Activated naive CD4-positive, alpha-beta T cell (primary cell): ENCODE measurements at places on chromosomes 4 and X.

DNA sequence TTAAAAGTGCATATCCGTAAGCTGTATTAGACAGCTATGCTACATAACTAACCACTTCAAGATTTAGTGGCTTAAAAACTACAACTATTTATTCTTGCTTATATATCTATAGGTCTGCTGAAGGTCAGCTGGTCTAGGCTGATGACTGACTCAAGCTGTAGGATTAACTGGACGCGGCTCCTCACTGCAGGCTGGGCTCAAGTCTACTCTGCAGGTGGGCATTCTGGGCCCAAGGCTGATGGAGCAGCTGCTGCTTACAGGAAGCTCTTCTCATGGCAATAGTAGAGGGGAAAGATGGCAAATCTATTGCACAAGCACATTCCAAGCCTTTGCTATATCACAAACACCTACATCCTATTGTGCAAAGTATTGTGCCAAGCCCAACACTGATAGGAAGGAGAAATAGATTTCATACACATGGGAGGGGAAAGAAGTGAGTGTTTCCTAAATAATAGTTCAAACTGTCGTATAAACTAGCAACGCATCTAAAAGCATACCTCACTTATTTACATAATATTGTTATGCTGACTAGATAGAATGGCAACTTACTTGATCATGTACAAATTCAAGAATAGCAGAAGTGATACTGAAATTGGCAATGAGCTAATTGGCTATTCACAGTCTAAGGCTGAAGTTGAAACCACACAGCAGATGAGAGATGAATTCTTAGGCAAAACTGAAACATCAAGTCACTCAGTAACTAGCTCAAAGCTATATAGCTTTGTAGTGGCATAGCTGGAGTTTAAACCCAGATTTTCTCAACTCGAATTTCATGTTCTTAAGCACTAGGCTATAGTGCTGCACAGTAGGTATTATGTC, 263.8 kb downstream of the NKX6-1 start:
- DNase-seq, result no peak

DNA sequence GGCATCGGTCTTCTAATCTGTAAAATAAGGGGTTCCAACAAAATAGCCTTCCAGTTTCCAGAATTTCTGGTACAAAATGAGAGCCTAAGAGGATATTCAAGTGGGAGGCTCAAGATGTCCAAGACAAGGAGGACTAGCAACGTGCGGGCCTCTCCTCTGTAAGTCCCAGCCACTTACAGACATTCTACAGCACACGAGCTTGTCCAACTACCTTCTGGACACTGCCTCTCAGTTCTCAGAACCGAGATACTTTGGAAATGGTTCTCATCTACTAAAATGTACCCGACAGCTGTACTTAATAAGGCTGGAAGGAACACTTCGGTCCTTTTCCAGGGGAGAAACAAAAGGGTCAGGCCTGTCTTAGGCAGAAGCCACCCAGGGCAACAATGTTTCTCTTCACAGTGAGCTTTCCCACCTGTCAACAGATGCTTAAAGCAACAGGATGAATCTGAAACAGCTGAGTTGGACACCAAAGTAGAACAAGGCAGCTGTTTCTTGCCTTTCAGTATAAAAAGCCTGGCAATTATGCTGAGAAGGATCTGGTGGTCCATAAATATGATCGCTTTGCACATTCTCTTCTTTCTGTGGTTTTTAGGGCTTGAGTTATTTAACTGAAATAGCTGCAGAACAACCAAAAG, 127.0 kb downstream of the HS6ST2 start:
- DNase-seq, result no peak

- no peak for DNase-seq
Observed at GRCh38 chr4:144687466-144687865, 41.5 kb downstream of the HHIP start.

- no peak for DNase-seq
Observed at GRCh38 chrX:109855501-109855900, 122.4 kb upstream of the ACSL4 start.

- DNase-seq, result no peak
Observed at GRCh38 chr4:74682567-74683359, 111.6 kb downstream of the BTC start.

GRCh38 chr4:8403976-8404375, 36.5 kb downstream of the ACOX3 start:
- no peak for DNase-seq

- no peak for DNase-seq
Observed at GRCh38 chr4:78179196-78179595, 122.1 kb downstream of the FRAS1 start.

DNA sequence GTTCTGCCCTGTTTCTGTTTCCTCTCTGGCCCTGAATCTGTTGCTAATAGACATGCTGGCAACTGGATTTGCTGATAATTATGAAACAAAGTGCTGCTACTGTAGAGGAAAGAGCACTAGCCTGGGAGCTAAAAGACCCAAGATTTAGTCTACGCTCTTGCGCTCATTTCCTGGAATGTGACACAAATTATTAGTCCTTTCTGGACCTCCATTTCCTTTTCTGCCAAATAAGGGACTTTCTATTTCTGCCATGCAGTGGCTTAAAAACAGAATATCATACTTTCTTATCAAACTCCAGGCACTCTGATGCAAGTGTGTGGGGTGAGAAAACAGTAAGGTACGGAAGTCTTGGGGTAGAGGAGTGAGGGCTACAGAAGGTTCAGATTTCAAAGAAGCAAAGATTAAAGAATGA, 48.3 kb upstream of the GPR174 start:
- DNase-seq, result no peak

GRCh38 chr4:26670903-26671537, 87.1 kb downstream of the TBC1D19 start:
- DNase-seq, result no peak

GRCh38 chr4:165009493-165010227, 22.1 kb upstream of the TRIM60 start:
- DNase-seq, result no peak

- DNase-seq, result no peak
Observed at GRCh38 chr4:114019276-114019968, 40.0 kb upstream of the ARSJ start.

- no peak for DNase-seq
Observed at GRCh38 chrX:133913658-133914388, 71.6 kb downstream of the GPC3 start.

- DNase-seq, result no peak
Observed at GRCh38 chrX:131894995-131895394, 128.1 kb upstream of the STK26 start.

GRCh38 chr4:140049024-140049848, 104.7 kb downstream of the MAML3 start:
- DNase-seq, result no peak

- no peak for DNase-seq
Observed at GRCh38 chr4:166169111-166169510, 296.1 kb downstream of the TLL1 start.

- no peak for DNase-seq
Observed at GRCh38 chr4:136935871-136936270, 596.4 kb downstream of the PCDH18 start.

DNA sequence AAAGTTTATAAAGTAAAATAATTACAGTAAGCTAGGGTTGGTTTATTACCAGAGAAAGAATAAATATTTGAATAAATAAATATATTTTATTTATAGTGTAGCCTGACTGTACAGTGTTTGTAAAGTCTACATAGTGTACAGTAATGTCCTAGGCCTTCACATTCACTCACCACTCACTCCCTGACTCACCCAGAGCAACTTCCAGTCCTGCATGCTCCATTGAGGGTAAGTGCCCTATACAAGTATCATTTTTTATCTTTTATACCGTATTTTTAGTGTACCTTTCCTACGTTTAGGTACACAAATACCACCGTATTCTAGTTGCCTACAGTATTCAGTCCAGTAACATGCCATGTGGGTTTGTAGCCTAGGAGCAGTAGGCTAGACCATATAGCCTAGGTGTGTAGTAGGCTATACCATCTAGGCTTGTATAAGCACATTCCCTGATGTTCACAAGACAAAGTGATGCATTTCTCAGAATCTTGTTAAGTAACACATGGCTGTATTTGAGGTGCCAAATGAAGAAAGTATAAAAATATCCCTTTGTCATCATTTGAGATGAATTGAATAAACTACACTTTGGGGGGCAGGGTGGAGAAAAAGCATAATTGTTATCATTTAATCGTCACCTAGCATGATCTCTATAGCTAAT, 14.7 kb upstream of the KLHL8 start:
- DNase-seq, result no peak

- DNase-seq, result no peak
Observed at GRCh38 chr4:125486351-125486750, 171.6 kb downstream of the FAT4 start.

GRCh38 chr4:58368221-58368620, 1258.0 kb upstream of the IGFBP7 start:
- no peak for DNase-seq

DNA sequence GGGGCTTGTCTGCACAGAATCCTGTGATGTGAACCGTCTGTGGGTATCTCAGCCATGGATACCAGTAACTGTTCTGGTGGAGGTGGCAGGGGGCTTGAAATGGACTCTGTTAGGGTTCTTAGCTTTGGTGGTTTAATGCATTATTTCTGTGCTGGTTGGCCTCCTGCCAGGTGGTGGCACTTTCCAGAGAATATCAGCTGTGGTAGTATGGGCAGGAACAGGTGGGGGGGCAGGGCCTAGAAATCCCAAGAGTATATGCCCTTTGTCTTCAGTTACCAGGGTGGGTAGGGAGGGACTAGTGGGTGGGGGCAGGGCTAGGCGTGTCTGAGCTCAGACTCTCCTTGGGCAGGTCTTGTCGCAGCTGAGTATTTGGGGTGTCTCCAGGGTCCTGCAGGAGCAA, 106.7 kb downstream of the KIT start:
- DNase-seq, result no peak

DNA sequence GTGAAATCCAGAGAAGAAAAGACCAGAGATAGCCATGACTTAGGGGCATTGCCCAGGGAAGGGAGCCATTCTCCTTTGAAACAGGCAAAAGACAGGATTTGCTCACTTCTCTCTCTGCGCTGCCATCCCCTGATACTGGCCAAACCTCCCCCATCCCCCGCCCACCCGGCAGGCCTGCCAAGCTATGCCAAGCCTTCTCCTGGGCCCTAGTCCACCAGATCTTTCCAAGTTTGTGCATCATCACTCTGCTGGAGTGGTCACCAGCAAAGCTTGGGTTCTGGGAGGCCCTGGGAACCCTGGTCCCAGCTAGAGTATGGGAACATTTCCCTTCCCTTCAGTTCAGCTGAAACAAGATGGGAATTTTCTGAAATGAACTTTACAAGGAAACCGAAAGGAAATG, 18.4 kb downstream of the EFNB1 start:
- no peak for DNase-seq

GRCh38 chr4:149988087-149988410, 90.2 kb upstream of the DCLK2 start:
- no peak for DNase-seq

- DNase-seq, result no peak
Observed at GRCh38 chr4:183107891-183108459, 8.9 kb downstream of the WWC2 start.

DNA sequence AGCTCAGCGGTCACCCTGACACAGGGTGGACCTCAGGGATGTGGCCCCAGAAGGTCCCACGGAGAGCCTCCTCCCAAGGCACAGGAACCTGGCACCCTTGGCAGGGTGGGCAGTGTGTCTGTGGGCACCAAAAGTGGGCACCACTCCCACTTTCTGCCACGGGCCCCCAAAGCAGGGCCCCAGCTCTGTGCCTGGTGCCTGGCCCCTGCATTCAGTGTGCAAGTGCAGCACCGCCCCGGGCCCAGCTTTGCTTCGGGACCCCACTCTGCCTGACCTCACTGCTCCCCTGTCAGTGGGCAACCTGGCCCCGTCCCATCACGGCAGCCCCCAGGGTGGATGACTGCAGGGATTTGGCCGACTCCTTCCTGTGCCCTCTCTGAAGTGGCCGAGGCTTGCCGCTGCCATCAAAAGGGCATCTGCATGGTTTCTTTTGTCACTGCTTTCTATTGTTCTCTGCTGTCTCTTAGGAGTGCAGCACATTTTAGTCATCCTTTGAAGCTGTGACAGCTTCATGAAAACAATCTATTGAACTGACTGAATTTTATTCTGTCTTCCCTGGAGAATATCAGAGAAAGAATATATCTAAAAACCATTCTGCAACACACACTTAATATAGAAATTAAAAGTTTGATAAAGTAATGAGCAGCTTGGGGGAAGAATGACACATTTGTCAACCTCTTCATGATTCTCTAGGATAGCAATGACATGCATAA, 302.4 kb downstream of the FAM47B start:
- DNase-seq, result no peak

- no peak for DNase-seq
Observed at GRCh38 chr4:154953691-154954090, 172.6 kb downstream of the RBM46 start.

DNA sequence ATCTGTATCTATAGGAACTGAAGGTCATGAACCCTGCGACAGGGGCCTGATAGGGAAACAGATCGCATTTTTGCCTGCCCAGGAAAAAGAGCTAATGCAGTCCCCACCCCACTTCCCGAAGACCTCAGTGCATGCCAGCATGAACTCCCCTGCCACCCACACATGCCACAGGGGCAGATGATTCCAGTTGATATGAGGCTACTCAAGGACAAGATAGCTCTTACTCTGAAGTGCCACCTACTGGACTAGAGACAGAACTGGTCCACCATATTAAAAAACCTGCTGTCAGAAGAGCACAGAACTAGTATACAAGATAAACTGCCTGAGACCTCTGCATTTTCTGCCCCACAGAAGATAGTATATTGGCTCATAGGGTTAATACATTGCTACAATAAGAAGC, 68.0 kb downstream of the YIPF7 start:
- DNase-seq, result no peak

DNA sequence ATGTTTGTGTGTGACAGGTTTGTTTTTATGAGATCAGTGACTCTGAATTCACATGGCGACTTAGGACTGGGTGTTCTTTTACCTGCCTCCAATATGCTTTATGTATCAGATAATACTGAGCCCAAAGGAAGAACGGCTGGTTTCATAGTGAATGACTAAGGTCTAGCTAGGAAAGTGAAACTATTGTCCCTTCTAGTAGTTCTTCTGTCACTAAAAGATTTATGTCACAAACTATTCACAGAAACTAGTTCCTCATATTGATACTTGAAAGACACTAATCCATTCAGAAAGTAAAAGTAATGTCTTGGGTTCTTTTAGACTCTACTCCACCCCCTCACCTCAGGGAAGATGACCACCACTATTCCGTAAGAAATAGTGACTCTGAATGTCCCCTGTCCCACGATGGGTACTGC, 81.7 kb downstream of the EGF start:
- DNase-seq, result no peak

DNA sequence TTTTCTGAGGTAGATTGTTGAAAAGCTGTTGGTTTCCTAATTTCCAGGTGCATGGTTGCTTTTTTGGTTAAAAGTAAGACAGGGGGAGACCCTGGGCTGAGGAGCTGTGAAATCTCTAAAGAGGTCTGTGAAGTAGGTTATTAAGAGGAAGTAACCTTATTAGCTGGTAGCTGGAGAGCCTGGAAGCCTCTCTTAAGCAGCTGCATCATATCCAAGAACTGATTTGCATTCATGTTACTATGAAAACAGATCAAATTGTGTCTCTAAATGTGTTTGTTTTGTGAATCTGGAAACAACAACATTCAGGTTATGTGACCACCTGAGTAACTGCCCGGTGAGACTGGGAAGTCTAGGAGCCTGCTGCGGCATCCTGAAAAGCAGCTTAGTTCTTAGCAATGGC, 54.1 kb downstream of the ARHGAP10 start:
- no peak for DNase-seq
